Activated CD4-positive, alpha-beta T cell treated with anti-CD3 and anti-CD28 coated beads, Interleukin-2, amount 50 U/mL, for 24 hours (primary cell): ENCODE measurements at places on chromosomes 3 and 15.

- no peak for DNase-seq
These were observed 354.2 kb upstream of the IL12A start for GRCh38 chr3:159634483-159634882.

- no peak for DNase-seq
These were observed 138.8 kb upstream of the PRR20G start for GRCh38 chr3:127426444-127427153.

- no peak for DNase-seq
These were observed 32.5 kb upstream of the ZKSCAN7 start for GRCh38 chr3:44522494-44522933.

GRCh38 chr3:46700772-46701171, 420 bp upstream of the TMIE start:
- DNase-seq: no peak

DNA sequence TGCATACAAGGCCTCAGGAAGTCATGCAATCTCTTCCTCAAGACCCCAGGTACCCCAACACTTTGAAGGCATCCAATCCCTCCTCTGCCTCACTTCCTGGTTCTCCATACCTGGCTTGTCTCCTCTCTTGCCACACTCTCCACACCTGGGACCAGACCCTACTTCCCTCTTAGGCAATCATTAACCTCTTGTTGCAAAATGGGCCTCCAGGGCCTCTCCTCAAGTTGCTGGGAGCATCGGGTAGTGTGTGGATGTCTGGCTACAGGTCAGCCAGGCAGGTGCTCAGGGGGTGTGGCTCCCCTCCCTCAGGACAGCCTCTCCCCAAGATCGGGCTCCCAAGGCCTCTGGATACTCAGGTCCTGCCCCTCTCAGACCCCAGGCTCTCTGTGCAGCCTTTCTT, 8.6 kb downstream of the PLA2G4E start:
- no peak for DNase-seq

- no peak for DNase-seq
These were observed 87.8 kb downstream of the SEC22A start for GRCh38 chr3:123289391-123290106.

- no peak for DNase-seq
These were observed 537.7 kb upstream of the MDFIC2 start for GRCh38 chr3:70849911-70850699.

DNA sequence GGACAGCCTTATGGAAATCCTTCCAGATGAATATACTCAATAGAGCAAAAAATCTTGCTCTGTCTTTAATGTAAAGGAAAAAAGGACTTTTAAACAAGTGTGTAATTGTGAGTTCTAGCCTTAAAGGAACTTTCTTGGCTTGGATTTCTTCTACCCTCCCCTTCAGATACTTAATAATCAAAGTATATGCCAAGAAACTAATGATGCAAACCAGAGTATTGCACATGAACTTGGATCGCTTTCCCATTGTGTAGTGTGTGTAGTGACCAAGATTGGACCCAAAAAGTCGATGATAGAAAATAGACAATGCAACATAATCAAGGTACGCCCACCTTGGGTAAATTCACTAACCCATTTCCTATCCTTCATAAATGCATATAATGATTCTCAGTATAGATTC, 123.8 kb downstream of the TIGIT start:
- no peak for DNase-seq

DNA sequence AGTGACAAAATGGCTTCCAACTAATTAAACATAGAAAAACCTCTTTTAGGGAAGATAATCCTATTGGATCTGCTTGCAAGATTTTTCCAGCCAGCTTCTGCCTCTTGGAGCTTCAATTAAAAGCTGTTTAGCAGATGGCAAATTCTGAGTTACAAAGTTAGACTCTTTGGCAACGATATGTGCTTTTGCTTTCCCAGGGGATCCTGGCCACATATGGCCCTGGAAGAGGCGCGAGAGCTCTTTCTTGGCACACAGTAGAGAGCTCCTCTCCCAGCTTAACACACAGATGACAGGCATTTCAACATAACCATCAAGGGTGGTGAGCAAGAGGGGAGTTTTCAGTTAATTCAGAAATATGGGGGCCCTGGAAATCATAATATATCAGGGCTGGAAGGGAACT, 41.6 kb upstream of the GALNT15 start:
- DNase-seq: no peak

GRCh38 chr3:54777141-54777540, 150.7 kb downstream of the LRTM1 start:
- no peak for DNase-seq

GRCh38 chr3:72245183-72245811, 460.3 kb upstream of the PROK2 start:
- no peak for DNase-seq

DNA sequence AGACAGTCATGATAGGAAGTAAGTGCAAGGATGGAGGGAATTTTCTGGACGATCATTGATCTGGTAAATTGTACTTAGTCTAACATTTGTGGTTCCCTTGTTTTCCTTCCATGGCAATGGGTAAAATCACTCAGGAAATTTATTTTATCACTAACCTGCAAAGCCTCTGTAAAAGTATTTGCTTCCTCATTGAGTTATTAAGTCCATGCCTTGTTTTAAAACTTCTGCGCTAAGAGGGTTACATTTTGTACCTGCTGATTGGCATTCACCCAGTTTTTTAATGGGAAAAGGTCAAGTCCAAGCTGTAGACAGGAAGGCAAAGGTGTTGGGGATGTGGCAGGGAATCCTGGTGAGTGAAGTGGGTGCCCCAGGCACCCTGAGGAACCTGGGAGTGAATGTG, 146.2 kb upstream of the NR2F2 start:
- no peak for DNase-seq

GRCh38 chr3:128052595-128053351, 536 bp downstream of the SEC61A1 start:
- DNase-seq: no peak

- DNase-seq: no peak
These were observed 321.5 kb upstream of the CTNNB1 start for GRCh38 chr3:40877631-40878463.

DNA sequence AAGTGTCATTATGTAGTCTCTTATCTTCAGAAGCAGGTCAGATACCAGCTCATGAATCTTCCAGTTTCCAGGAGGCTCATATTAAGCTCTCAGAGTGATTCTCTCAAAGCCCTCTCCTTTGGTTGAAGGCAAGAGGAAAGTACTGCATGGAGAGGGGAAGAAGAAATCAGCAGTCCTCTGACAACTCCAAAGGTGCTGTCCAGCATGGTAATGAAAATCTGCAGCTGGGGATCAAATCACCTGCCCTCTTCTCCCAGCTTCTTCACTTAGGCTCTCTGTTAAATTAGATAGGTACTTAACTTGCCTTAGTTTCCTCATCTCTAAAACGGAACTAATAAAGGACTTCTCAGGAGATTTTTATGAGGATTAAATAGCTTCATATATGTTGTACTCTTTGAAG, 738.8 kb upstream of the GOLIM4 start:
- no peak for DNase-seq

DNA sequence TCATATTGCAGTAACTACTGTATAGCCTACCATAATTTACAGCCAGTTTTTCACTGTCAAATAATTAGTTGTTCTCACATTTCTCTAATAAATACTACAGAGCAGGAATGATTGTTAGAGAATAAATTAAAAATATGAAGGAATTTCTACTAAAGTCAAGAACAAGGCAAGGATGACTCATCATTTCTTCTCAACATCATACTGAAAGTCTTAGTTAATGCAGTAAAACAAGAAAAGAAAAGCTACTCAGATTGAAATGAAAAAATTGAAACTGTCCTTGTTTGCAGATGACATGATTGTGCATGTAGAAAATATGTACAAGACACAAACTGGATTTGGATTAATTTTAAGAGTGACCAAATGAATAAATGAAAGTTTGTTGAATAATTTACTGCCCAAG, 608.2 kb downstream of the NSUN3 start:
- DNase-seq: no peak

GRCh38 chr3:117622171-117622841, 912.7 kb downstream of the TUSC7 start:
- no peak for DNase-seq

GRCh38 chr3:111662907-111663306, 67.8 kb upstream of the ZBED2 start:
- no peak for DNase-seq
